ENCODE measurements at places on chromosomes 16 and 17. TPM values are rescaled to one million over a fixed set of nuclear protein-coding genes. Genes with fewer than 3 reads are reported as not detected.

SLC5A10 gene
- total RNA-seq, result not detected

DNA sequence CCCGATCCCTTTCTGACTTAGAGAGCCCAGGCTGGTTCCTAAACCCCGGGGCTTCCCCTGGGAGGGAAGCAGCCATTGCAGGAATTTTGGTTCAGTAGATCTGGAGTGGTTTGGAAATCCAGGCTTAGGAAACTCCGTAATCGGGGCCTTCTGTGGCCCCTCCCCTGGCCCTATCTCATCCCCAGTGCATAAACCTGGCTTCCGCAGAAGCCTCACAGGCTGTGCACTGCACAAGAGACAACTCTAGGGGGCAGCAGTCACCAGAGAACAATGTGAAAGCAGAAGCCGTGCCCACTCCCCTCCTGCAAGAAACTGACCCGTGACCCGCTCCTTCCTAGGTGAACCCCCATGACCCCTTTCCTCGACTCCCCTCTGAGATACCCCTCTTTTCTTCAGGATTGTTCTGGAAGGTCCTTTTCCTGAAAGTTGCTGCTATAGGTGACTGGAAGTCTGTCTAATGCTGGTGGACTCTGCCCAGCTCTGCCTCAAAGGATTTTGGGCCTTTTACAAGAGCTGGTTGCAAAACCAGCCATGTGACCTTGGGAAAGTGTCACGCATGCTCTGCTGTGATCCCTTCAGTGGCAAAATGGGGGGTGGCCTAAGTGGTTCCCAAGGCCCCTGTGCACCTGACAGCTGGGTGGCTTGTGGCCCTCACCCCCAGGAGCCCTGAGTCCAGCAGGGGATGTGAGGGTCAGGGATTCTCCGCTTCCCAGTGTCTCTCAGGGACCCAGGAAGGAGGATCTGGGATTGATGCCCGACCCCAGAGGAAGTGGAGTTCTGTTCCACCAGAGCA is 14.4 kb downstream of the GUCY2D start:
- DNase-seq, result peak; percentile 39

QRICH2 gene
- total RNA-seq, result 1.8 TPM

GRCh38 chr17:17739388-17740066 is 58.3 kb downstream of the RAI1 start:
- peak; percentile 68 for DNase-seq

ADAP2 gene
- 0.90 TPM for total RNA-seq

DNA sequence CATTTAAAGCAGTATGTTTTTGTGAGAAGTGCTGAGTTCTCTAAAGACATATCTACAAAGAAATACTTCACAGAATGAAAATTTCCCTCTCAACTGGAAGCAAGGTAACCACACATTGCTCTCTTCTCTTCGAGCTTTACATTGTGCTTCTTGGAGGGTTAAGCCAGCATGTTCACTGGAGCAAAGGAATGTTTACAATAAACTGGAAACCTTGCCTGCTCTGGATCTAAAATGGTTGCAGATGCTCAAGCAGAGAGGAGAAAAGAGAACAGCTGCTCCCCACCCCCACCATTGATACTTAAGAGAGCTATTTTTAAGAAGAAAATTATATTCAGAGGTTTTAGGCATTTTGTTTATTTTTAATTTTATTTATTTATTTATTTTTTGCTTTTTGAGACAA is 213.1 kb downstream of the CEP112 start:
- no peak for DNase-seq

GRCh38 chr17:58414596-58414997 is 2.7 kb downstream of the RNF43 start:
- no peak for DNase-seq

PIEZO1 gene
- total RNA-seq, result 150 TPM

GRCh38 chr17:39564211-39564848 is 43.4 kb downstream of the NEUROD2 start:
- no peak for DNase-seq

DNA sequence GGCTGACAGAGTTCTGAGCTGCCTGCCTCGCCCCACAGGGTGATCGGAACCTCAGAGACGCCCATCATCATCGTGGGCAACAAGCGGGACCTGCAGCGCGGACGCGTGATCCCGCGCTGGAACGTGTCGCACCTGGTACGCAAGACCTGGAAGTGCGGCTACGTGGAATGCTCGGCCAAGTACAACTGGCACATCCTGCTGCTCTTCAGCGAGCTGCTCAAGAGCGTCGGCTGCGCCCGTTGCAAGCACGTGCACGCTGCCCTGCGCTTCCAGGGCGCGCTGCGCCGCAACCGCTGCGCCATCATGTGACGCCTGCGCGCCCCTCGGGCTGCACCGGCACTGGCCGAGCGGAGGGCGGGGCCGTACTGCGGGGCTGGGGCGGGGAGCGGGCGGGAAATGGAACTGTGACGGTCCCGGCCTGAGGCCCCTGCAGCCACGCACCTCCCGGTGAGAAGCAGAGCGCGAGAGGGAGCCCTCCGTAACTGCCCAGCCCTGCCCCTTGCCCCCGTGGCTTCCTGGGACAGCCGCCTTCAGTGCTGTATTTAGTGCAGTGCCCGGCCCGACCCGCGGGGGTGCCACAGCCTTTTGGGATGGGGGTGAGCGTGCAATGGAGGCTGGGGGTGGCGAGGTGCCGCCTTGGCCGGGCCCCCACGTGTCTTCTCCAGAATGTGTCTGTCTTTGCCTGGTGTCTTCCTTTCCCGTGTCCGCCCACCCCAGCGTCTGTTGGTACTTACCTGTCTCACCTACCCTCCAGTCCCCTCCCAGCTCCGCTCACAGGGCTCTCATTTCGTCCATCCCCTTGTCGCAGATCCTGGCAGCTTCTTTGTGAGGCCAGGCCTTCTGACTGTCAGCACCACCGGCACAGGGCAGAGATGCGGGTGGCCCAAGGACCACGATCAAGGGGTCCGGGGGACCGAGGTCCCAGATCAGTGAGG is 9.8 kb downstream of the RASL10B start:
- no peak for DNase-seq

WNT3 gene
- total RNA-seq, result 0.65 TPM

- no peak for DNase-seq
Measured at GRCh38 chr16:85036236-85037049, 8.8 kb downstream of the KIAA0513 start.

- no peak for DNase-seq
Measured at GRCh38 chr16:75237398-75238131, 13.9 kb downstream of the BCAR1 start.

- DNase-seq, result no peak
Measured at GRCh38 chr17:42477173-42477572, 18.5 kb downstream of the ATP6V0A1 start.

ITGA2B gene
- not detected for total RNA-seq

- DNase-seq, result no peak
Measured at GRCh38 chr16:35798885-35799426, 2339.5 kb downstream of the TP53TG3F start.

DNA sequence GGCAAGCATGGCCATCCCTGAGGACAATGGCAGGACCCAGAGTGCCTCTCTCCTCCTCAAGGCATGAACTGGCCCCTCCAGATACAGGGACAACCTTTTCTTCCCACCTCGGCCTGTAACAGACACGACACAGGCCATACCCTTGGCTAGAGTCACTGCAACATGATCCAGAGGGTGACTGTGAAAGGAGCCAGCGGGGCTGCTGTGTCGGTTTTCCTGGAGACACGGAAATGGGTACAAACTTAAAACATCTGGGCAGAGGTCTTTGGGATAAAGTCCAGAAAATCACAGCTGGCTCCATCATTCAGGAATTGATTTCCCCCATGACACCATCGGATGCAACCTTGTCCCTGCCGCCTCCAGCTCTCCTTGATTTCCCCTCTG is 5.3 kb downstream of the CEP295NL start:
- no peak for DNase-seq

- peak; percentile 36 for DNase-seq
Measured at GRCh38 chr17:57861000-57861789, 11.4 kb upstream of the MRPS23 start.

PRSS21 gene
- total RNA-seq, result 0.27 TPM

MMP28 gene
- not detected for total RNA-seq

- DNase-seq, result no peak
Measured at GRCh38 chr17:77022766-77023165, 118.0 kb upstream of the SEC14L1 start.

GRCh38 chr16:66728117-66728787 is 23.2 kb downstream of the DYNC1LI2 start:
- peak; percentile 84 for DNase-seq

ITGAD gene
- not detected for total RNA-seq

EVPL gene
- not detected for total RNA-seq

FBXW10 gene
- not detected for total RNA-seq

SMIM36 gene
- total RNA-seq, result not detected

DNA sequence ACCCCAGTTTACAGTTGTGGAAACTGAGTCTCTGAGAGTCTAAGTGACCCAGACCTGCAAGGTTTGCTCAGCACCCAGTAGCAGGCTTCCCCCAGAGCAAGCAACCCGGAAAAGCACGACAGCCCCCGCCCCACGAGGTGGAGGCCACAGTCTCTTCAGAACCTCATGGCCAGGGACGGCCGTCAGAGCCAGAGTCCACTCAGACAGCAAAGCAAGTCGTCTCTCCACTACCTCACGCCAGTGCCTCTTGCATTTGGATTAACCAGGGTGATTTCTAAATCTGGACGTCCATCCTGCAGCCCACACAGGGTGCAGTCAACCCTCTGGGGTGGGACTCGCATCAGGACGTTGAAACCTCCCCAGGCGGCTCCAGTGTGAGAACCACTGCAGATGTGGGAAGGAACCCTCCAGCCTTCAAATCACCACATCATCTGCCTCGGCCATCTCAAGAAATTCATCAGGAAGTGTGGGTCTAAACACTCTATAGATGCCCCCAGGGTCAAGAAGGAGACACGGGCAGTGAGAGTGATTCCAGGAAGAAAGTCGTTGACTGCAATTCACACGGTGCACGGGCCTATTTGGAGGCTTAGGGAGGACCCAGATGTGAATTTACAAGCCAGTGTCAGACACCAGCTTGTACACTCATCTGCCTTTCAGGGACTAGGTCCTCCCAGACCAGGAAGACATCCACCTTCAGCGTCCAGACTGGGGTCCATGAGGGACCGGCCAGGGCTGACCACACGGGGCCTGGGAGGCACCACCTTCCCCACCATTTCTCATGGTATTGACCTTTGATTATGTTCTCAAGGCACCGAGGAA is 20.2 kb upstream of the RBFOX3 start:
- no peak for DNase-seq

PRKCB gene
- 0.16 TPM for total RNA-seq

ADORA2B gene
- 19.3 TPM for total RNA-seq

- no peak for DNase-seq
Measured at GRCh38 chr16:58889516-58889915, 155.4 kb upstream of the GOT2 start.

SPPL2C gene
- total RNA-seq, result not detected

- peak; percentile 45 for DNase-seq
Measured at GRCh38 chr17:17413821-17414220, 63.0 kb upstream of the MED9 start.

- DNase-seq, result no peak
Measured at GRCh38 chr16:68348639-68349445, 38.0 kb downstream of the PRMT7 start.

GRCh38 chr16:74760007-74760767 is 14.4 kb downstream of the FA2H start:
- no peak for DNase-seq

ADAM11 gene
- 0.36 TPM for total RNA-seq

All from fibroblast of the aortic adventitia (primary cell).